ENCODE measurements at places on chromosomes 5 and 9.

GRCh38 chr5:146284016-146284415, 54.6 kb upstream of the POU4F3 start:
- DNase-seq = no peak

- DNase-seq = no peak
Observed at GRCh38 chr9:80964914-80965313, 724.4 kb downstream of the TLE1 start.

GRCh38 chr5:151682751-151683331, 3.9 kb downstream of the SPARC start:
- no peak for DNase-seq

DNA sequence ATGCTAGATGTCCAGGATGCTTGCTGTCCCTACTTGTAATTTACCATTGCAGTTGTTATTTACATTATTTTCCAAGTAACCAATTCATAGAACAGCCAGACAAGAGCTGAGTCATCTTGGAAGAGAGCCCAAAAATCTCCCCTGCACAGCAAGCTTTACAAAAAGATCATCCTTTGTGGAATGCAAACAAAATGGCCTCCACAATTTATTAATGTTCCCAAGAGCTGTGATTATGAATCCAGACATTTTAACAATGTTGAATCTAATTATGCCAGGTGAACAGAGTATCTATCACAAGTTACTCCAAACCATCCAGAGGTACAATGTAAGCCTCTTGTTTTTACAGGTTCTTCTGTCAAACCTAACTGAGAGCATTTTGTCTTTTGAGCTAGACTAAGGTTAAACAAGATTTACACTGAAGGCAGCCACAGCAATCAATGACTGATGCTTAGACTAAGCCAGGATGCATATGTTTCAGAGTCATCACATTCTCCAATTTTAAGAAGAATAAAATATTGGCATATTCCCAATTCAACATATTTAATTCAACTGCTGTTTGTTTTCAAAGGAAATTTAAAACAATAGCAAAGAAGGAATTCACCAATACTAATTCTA, 95.3 kb upstream of the SLC12A2 start:
- DNase-seq = no peak

DNA sequence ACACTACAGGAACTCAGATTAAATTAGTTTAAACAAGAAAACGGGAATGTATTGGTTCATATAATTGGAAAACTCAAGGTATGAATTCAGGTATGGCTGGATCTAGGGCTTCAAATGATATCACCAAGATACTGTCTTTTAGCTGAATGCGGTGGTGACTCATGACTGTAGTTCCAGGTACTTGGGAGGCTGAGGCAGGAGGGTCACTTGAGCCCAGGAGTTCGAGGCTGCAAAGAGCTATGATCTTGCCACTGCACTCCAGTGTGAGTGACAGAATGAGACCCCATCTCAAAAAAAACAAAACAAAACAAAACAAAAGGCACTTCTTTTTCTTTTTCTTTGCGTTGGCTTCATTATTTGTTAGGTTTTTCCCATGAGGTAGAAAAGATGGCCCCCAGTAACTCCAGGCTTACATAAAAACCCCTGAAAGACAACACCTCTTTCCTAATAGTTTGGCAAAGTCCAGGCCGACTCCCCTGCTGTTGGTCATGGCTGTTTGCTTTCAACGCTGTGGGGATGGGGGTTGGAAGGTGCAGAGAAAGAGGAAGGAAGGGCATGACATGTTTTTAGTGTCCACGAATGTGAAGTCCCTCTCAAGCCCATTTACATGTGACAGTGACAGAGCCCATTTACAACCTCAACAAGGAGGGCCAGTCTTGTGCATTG, 39.8 kb upstream of the CRB2 start:
- no peak for DNase-seq

DNA sequence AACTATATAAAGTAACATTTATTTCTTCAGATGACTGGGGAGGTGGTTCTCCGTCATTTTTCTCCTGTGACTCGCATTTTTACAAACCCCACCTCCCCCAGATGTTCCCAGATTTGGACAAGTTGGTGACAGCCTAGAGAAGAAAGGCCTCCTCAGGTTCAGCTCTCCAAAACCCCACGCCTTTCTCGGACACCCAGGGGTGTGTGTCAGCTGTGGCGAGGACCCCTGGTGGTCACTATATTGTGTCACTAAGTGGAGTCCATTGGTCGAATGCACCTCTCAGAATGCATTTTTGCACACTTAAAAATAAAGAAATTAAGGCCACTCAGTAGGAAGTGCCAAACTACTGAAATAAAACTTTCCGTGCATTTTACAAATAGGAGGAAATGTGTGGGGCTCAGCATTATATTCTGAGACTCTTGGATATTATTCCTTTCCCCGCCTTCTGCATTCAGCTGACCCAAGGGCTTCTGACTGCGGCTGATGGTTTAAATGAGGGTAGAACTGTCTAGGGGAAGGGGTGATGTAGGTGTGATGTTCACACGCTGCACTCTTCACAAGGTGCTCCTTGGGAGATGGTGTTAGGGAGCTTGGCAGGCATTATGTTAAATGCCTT, 47.6 kb downstream of the ACO1 start:
- no peak for DNase-seq

DNA sequence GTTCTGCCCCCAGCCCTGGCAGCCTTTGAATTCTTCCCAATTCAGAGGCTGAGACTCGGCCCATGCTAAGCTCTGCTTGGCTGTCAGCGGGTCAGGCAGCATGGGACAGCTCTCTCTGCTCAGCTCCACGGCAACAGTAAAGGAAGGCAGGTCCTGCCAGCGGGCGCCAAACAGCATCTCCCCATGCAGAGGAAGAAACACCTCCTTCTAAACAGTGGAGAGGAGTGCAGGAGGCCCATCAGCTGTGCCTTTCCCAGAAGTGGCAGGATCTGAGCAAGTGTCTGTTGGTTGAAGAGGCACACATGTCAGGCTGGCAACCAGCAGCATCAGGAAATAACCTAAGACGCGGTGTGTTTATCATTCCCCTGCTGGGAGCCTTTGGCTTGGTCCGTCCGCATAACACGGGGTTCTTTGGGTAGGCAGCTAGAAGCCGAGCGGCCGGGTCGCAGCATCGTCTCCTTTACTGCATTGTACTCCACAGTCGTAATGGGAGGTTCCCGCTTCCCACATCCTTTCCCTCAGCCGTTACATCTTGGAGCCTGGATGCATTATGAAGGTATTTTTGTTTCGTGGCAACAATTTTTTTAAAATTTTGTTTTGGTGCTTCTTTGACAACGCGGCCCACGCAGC, 42.7 kb upstream of the NCS1 start:
- DNase-seq = no peak

Measured in T-helper 1 cell (primary cell).